ENCODE measurements at places on chromosomes 12 and 14.

DNA sequence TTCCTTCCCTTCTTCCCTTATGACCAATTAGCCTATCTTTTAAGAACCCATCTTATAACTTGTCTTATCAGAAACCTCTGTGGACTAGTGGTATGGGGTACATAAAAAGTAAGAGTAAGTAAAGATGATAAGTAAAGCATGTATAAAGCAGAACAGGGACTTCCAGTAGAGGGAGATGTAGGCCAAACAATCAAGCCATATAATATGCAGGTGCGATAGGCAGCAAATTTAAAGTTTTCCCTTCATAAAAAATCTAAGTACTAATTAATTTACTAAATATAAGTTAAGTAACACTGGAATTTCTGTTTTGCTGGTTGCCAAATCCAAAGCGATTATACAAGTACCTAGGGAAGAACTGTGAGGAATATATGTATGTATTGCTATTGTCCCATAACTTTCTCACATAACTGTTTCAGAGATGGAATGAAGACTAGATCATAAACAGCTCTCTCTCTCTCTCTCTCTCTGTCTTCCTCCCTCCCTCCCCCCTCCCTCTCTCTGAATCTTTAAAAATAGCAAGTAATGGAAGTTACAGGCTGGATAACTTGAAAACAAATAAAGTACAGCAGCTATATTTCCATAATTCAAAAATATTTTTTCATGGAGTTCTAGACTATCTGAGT is 25.7 kb downstream of the METTL25 start:
- DNase-seq, result no peak

GRCh38 chr14:33035416-33036194 is 96.9 kb downstream of the NPAS3 start:
- no peak for DNase-seq

- no peak for DNase-seq
Observed at GRCh38 chr12:101793401-101793800, 37.4 kb downstream of the GNPTAB start.

GRCh38 chr14:97377550-97377949 is 580.4 kb downstream of the VRK1 start:
- DNase-seq, result no peak

- DNase-seq, result peak; percentile 57
Observed at GRCh38 chr12:49776413-49776812, 35.1 kb downstream of the TMBIM6 start.

DNA sequence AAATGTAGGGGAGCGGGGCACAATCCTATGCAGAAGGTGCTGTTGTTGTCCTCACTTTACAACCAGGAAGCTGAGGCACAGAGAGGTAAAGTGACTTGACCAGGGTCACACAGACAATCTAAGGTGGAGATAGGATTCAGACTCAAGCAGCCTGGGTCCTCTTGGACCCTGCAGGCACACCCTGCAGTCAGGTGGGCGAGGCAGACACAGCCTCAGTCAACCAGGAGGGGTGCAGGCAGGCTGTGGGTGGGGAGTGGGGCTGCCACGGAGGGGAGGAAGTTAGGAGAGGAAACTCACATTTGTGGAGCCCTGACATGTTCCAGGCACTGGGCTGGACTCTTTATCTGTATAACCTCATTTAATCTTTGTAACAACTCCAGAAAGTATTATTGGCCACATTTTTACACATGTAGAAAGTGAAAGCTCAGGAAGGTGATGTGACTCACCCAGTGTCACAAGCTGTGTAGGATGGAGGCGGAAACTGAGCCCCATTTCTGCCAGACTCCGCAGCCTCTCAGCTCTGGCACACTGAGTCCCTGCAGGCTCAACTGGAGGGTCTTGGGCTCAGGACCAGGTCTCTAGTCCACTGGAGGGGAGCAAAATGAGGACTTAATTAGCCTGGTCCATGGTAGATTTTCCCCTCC is 24.9 kb upstream of the CHGA start:
- DNase-seq, result no peak

- no peak for DNase-seq
Observed at GRCh38 chr12:12604740-12605139, 6.9 kb upstream of the CREBL2 start.

GRCh38 chr12:32233568-32233967 is 126.9 kb downstream of the BICD1 start:
- DNase-seq, result no peak

- no peak for DNase-seq
Observed at GRCh38 chr14:61074852-61075251, 93.8 kb downstream of the SLC38A6 start.

GRCh38 chr12:33429468-33429867 is 10.2 kb downstream of the SYT10 start:
- DNase-seq, result no peak

GRCh38 chr12:49925433-49926204 is 21.9 kb upstream of the FAIM2 start:
- DNase-seq, result no peak

GRCh38 chr14:99320621-99321235 is 48.7 kb upstream of the BCL11B start:
- no peak for DNase-seq

DNA sequence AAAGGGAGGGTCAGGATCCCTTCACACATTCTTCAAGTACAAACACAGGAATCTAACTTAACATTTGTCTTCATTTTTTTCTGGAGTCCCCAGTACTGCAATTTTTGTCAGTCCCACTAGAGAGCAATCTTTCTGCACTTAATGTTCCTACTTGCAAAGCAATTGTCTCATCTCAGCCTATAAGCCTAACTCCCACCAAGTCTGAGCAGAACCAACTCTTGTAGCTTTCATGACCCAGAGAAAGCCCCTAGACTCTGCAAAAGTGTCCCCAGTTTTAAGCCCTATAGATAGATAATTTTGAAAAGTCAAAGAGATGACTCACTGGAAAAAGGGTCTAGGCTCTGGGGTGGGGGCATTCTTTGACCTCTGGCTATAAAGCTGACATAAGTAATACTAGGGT is 1.8 kb upstream of the ZBTB39 start:
- no peak for DNase-seq

GRCh38 chr12:109488051-109488665 is 10.7 kb downstream of the UBE3B start:
- DNase-seq, result no peak

DNA sequence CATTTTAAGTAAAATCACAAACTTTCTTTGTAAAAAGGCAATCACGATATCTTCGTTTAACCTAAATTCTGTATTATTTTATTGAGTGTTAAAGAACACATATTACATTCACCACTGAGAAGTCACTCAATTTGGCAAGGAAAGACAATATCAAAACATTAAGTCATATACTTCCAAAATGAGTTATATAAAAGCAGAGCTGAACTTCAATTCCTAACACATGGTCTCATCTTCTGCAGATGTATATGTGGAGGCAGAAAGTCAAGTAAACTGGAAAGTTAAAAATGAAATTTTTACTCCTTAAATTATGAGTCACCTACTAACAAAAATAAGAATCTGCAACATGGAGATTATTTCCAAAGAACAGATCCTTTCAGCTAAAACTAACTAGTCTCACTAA is 28.7 kb downstream of the BMAL2 start:
- no peak for DNase-seq

DNA sequence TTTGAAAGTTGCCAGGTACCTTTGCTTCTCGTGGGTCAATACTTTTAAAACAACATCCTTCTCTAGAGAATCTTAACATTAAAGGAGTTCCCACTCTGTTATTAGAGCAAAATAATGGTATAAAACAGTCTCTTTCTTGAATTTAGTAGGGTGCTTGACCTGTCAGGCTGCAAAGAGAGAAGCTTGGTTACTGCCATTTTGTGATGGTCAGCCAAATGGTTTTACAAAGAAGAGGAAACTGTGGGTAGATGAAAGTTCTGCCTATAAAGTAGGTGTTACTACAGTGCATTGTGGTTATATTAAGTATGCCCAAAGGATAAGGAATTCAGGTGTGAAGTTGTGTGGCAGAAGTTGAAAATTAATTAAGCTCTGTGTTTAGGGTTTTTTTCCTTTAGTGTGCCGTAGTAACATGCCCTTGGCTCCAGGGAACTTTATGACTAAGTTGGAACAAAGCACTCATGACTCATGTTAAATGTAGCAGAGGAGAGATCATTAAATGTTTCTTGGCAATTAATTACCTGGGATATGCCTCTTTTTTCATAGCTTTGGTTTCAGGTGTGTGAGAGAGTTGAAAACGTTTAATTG is 354.0 kb upstream of the KITLG start:
- DNase-seq, result no peak

DNA sequence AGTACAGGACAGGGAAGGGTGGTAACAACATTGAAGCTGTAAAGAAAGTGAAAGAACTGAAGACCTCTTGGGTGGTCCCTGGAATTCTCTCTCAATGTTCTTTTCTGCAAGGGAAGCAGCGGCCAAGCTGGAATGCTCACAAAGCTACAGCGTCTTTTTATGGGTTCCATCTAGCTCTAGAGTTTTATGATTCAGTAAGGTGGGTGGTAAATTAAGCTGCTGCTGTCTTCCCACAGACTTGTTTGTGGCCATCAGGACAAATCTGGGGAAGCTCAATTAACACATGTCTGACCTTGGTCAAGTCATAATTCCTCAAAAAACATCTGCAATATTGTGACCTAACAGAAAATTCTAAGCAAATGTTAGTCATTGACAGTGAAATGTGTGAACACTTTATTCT is 139.1 kb downstream of the MED13L start:
- DNase-seq, result no peak

- peak; percentile 56 for DNase-seq
Observed at GRCh38 chr12:62435303-62436163, 31.1 kb upstream of the MON2 start.

- DNase-seq, result no peak
Observed at GRCh38 chr12:130617219-130617618, 98.9 kb downstream of the RIMBP2 start.

- DNase-seq, result no peak
Observed at GRCh38 chr14:94690896-94691659, 78.8 kb downstream of the GSC start.

DNA sequence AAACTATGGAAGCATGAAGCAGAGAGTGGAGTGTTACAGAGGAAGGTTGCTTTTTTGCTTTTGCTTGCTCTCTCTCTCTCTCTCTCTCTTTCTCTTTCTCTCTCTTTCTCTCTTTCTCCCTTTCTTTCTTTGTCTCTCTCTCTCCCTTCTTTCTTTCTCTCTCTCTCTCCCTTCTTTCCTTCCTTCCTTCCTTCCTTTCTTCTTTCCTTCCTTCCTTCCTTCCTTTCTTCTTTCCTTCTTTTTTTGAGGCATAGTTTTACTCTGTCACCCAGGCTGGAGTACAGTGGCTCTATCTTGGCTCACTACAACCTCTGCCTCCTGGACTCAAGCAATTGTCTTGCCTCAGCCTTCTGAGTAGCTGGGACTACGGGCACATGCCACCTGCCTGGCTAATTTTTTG is 7.6 kb downstream of the ARHGDIB start:
- DNase-seq, result no peak

DNA sequence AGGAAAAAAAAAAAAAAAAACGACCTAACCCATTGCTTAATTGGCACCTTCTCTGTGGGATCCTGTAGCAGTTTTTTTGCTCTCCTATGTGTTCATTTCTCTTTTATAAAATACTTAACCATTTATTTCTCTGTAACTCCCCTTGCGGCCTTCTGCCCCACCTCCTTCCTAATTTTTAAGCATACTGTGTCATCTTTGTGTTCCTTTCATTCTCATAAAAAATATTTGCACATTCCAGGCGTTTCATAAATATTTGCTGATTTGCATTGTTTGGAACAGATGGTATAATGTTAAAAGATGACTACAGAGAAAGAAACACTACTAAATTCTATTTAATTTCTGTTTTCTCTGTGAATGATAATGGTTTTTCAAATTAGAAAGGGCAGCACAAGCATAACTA is 77.9 kb downstream of the NPAS3 start:
- DNase-seq, result no peak

- peak; percentile 72 for DNase-seq
Observed at GRCh38 chr14:104130974-104131651, 7.3 kb upstream of the KIF26A start.

GRCh38 chr12:48816143-48816854 is 2.0 kb upstream of the CACNB3 start:
- DNase-seq, result no peak

DNA sequence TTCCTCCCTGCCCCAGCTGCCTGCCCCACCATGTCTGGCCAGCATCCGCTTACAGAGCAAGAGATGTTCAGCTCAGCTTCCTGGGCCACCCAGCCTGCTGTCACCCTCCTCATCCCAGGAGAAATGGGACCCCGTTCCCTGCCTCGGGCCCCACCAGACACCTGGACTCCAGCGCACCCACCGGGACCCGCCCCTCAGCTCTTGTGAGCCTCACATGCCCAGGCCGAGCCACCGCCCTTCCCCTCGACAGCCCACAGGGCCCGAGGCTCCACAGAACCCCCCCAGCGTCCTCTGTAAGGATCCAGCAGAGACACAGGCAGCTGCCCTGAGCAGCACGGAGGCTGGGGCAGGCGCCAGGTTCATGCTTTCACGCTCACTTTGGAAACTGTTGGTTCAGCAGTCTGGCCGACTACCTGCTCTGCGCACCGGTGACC is 18.4 kb upstream of the C14orf180 start:
- DNase-seq, result peak; percentile 49

- no peak for DNase-seq
Observed at GRCh38 chr12:101608301-101609133, 13.7 kb downstream of the MYBPC1 start.

DNA sequence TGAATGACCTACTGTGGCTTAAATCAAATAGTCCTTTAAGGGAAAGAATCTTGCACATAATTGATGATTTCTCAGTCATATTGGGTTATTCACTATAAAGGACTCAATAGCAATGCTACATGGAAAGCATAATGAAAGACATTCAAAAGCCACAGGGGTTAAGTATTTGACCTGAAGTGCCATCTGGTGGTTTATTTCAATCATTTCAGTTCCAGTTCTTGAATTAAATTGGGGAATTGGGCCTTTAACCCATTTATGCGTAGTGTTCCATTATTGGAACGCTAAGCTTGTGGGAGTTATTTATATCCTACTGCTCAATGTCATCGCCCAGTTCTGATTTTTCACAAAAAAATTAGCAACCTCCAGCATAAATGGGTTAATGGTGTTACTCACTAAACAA is 41.3 kb upstream of the C12orf71 start:
- DNase-seq, result no peak

DNA sequence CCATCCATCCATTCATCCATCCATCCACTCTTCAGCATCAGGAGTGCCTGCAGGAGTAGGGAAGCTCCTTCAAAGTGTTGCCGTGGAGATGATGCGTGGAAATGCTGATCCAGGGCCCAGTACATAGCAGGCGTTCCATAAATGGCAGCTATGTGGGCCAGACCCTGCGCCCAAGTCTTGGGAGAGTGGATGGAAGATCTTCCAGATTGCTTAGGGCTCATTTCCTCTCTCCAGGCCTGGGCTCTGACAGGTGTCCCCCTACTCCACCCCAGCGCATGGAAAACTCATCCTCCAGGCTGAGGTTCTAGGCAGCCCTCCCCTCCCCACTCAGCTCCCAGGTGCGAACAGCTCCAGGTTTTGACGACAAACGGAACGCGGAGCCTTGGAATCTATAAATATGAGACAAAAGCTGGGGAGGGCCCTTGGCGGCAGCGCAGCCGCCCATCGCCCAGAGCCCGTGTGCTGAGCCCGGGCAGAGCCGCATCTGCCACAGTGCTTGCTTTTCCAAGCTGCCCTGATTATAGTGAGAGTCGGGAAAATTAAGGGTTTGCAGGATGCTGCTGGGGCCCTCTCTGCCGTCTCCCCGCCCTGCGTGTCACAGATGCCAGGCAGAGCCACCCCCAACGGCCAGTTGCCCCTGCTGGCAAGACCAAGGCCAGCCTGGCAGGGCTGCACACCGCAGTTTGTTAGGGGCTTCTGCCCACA is 1.6 kb downstream of the BEGAIN start:
- no peak for DNase-seq
